ENCODE measurements at places on chromosomes 5 and 9.

DNA sequence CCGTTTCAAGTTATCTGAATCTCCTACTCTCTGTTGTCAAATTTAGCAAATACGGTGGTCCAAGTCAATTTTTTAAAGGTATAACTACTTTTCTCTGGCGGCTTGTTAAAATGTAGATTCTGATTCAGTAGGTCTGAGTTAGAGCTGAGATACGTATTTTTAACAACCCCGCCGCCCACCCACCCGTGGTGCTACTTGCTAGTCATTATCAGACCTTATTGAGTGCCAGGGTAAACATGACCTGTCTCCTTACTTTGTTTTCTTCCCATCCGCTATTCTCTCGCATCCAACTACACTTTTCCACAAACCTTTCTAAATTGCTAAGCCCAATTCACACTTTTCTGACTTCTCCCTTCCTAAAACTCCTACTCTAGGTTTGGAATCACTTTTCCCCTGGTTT, 694 bp upstream of the PLAA start:
- no peak for DNase-seq

- no peak for DNase-seq
Measured at GRCh38 chr9:121671612-121672155, 20.2 kb downstream of the DAB2IP start.

- no peak for DNase-seq
Measured at GRCh38 chr5:113384782-113385285, 50.0 kb downstream of the TSSK1B start.

DNA sequence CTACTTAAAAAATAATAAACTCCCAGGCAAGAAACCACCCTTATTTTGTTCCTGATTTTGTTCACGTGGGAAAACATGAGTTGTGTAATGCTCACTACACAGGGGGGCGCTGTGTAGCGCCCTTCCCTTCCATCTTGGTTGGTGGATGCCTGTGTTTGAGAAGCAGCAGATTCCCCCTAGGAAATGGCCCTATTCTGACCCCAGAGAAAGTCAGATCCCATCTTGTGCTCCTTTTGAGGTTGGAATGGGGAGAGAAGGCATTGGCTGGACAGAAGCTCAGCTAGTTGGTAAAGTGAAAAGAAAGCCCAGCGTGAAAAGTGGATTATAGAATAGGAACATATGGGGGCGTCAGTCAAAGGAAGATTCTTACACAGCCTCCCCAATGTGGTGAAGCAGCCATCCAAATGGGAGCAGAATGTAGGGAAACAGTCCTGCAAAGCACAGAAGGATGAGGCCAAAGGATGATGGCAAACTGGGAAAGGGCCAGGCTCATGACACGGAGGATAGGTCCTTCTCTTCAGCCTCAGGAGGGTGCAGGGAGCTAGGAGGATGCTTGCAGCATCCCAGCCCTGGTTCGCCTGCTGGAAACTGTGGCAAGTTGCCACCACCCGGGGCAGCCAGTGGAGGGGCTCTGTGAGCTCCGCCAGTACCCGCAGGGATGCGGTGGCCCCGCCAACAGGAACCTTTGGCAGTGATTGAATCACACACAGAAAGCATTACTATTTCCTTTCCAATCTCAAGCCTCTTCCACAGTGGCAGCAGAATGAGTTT, 314.2 kb upstream of the DAP start:
- no peak for DNase-seq

GRCh38 chr5:82640916-82641315, 362.8 kb upstream of the RPS23 start:
- no peak for DNase-seq

DNA sequence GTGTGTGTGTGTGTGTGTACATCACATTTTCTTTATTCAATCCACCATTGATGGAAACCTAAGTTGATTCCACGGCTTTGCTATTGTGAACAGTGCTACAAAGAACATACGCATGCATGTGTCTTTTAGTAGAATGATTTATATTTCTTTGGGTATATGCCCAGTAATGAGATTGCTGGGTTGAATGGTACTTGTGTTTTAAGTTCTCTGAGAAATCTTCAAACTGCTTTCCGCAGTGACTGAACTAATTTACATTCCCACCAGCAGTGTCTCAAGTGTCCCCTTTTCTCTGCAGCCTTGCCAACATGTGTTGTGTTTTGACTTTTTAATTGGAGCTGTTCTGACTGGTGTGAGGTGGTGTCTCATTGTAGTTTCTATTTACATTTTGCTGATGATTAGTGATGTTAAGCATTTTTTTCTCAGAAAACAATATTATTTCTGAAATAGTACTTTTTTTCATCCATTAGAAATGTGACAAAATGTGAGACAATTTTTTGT, 769.7 kb downstream of the TAF11L14 start:
- DNase-seq = no peak

- DNase-seq = no peak
Measured at GRCh38 chr5:72281764-72282499, 38.1 kb downstream of the MRPS27 start.

DNA sequence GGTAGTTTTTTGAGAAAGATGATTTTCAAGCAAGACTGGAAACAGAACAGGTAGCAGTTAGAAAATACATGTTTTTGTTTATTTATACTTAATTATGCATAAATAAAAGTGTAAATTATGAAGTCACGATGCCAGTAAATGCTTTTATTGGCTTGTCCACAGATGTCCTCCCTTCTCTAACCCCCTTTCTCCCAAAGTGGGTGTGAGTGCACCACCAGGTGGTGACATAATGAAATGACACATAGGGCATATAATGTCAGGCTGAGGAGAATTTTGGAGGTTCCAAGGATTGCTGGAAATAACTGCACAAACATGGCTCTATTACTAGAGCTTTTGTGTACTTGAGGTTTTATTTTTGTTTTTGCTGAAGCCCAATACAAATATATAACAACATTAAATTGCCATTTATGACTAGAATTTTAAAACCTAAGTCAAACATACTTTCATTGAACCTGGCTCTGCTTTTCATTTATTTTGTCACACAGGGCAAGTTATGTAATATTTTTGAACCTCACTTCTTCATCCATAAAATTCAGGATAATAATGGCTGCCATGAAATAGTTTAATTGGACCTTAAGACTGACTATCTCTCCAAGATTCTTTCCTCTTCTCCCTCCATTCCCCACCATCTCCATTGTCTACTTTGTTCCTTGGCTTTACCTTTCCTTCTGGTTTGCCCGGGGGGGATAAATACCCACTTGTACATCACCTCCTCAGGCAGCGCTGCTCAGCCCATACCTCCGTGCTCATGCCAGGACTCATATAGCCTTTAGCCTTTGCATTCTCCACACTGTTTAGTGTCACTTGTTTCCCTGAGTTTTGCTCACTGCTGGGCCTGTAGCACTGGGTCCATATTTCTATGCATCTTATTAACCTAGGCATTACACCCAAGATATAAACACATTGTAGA, 168.8 kb downstream of the PDE4D start:
- DNase-seq = no peak

- DNase-seq = no peak
Measured at GRCh38 chr9:19138084-19138483, 10.8 kb upstream of the PLIN2 start.

DNA sequence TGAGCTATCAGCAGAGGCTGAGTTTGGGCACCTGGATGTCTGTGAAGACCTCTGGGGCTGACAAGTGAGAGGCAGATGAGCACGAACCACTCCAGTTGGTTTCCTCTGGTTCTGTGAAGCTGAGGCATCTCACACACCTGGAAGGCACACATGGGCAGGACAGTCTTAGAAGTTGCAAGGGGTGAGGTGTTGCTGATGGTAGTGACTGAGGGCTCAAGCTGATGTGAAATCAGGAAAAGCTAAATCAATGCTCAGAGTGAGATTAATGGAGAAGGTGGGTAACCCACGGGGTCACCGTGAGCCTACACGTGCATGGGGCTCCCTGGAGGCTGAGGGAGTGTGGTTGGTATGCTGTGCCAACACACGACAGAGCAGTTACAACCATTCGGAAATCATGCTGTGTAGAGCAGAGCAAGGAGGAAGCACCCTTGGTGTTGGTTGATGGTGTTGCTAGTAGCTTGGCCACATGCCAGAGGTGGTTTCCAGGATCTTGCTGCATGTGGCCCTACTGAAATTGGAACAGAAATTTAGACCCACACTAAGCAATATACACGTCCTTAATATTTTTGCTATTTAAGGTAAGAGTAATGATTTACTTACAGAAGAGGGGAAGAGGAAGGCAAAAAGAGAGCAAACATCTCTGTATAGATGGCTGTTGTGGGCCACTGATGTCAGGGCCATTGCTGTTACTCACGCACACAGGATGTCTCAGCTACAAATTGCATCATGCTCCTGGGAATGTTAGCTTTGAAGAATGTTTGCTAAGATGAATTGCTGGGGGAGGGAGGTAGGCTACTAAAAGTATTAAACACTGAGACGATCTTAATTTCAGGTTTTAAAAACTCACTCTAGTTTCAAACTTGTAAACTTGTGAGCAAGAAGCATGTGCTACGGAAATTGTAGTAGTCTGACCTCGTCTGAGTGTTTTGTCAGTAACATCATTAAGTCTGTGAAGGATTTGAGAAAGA, 170.5 kb downstream of the ARHGEF28 start:
- DNase-seq = no peak

DNA sequence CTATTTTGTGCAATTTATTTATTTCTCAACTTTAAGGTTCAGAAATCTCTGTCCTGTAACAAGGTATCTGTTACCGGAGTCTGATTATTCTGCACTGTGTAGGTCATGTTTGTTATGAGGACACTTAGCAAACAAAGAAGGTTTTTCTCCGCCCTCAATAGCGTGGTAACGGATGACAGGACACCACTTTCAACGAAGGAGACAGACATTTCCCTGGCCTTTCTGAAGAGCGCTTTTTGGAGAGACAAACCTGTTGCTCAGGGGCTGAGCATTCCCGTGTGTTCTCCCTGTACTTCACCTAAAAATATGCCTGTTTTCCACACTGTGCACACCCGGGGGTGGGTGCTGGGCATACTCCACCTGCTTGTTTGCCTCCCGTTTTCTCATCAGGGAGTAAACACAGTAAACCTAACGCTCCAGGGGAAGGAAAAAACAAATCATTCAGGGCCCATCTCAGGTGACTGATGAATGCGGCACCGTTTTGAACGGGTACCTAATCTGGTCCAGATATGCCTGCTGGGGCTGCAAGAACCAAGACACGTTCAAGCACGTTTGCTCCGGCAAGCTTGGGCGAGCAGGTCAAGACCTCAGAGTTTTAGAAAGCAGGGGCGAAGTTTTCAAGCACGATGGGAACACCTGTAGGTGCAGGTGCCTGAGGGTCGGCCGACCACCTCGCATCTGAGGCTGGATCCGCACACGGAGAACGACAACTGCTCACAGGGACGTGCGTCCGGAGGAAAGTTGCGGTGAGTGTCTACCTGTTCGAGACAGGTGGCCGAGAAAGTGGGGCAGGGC, 859 bp downstream of the RETREG1 start:
- DNase-seq = no peak

DNA sequence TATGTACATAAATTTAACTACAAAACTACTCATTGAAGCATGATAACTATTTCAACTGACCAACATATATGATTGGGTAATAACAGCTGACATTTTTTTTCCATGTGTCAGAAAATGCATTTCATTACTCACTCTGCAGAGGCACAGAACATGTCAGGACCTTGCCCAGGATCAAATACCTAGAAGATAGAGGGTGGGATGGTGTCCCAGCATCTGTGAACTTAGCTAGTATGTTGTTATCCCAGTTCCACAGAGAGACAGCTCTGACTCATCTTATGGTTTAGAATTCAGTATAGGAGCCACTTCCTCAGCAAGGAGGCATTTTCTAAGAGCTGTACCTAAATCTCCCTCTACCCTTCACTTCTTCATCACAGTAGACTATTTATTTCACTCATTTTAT, 1198.6 kb upstream of the ACO1 start:
- no peak for DNase-seq

GRCh38 chr9:116154334-116154975, 864 bp downstream of the PAPPA start:
- no peak for DNase-seq

GRCh38 chr5:144812763-144813162, 642.1 kb downstream of the KCTD16 start:
- DNase-seq = no peak

- no peak for DNase-seq
Measured at GRCh38 chr5:121350181-121350930, 501.3 kb upstream of the FTMT start.

DNA sequence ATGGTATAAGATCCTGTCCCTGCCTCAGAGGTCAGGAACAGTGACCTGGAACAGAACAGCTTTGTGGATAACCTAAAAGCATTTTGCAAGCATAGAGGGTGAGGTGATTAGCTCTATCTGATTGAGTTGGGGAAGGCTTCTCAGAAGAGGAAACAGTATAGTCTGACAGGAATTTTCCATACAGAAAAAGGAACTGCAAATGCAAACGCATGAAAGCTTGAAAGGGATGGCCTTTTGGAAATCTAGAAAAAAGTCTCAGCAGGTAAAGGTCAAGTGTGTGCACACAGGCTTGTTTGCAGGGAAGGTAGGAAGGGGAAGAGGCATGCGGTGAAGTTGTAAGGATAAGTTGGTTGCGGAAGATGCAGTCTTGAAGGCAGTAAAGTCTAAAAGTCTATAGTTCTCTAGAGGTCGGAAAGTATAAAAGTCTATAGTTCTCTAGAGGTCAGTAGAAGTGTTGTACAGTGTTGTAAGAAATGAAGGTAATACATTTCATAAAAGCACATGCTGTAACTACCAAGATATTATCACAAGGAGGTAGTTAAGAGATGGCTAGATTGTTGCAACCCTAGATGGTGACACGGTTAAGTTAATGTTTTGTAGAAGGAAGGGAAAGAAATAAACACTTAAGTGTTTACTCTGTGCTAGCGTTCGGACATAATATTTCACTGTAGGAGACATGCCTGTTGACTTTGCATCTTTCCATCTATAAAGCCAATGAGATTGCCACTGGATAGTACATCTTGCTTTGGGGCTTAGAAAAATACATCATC, 16.7 kb upstream of the HSPB3 start:
- DNase-seq = no peak

DNA sequence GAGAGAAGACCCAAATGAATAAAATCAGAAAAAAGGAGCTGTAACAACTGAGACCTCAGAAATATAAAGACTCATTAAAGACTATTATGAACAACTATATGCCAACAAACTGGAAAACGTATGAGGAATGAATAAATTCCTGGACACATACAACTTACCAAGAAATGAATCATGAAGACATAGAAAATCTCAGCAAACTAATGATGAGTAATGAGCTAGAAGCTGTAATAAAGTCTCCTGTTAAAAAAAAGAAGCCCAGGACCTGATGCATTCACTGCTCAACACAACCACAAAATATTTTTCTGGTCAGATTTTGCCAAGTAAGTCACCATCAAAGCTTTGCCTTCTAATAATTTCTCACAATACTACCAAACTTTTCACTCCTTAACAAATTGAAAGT, 666.7 kb downstream of the LRRC70 start:
- no peak for DNase-seq

GRCh38 chr5:143533978-143534760, 130.7 kb upstream of the NR3C1 start:
- no peak for DNase-seq

DNA sequence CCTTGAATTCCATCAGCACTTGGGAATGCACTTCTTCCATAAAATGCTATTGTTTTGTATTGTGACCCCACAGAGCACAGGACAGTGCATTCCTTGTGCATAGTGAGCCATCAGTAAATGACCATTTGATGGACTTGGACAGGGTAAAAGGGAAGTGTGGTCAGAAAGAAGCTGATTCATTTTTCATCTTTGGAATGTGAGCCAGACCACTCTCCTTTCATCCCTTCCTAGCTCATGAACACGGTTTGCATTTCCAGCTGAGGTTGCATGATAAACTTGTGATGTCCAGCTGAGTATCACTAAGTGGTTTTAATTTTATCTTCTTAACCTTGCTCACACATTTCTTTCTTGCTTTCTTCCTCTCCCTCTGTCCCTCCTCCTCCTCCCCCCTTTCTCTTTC, 101.3 kb downstream of the NUDT12 start:
- DNase-seq = no peak

- DNase-seq = no peak
Measured at GRCh38 chr5:7634837-7635236, 216.1 kb downstream of the CFAP90 start.

Data from stimulated activated CD4-positive, alpha-beta T cell treated with anti-CD3 and anti-CD28 coated beads, TNF-alpha, amount 100 ng/mL, for 1 hour (primary cell).